ENCODE measurements at places on chromosomes 4 and X. TPM values are rescaled to one million over a fixed set of nuclear protein-coding genes. Genes with fewer than 3 reads are reported as not detected.

FAM47A gene
- not detected for polyA plus RNA-seq

SPANXC gene
- not detected for polyA plus RNA-seq

PDCL2 gene
- not detected for polyA plus RNA-seq

TRAM1L1 gene
- 0.60 TPM for polyA plus RNA-seq

OTC gene
- 3.0 TPM for polyA plus RNA-seq

UGT2A3 gene
- 16.9 TPM for polyA plus RNA-seq

AADAT gene
- 2.6 TPM for polyA plus RNA-seq

SLC10A4 gene
- not detected for polyA plus RNA-seq

PGK1 gene
- 227 TPM for polyA plus RNA-seq

SPANXB1 gene
- polyA plus RNA-seq, result not detected

MAPK10 gene
- 3.6 TPM for polyA plus RNA-seq

TRIM61 gene
- 0.46 TPM for polyA plus RNA-seq
